T-helper 17 cell (primary cell): ENCODE measurements at places on chromosomes 7 and 10. TPM values are rescaled to one million over a fixed set of nuclear protein-coding genes. Genes with fewer than 3 reads are reported as not detected.

The FAM221A gene
- 4.8 TPM for total RNA-seq

The NRG3 gene
- total RNA-seq = not detected

The PNLIPRP2 gene
- not detected for total RNA-seq

The CNNM1 gene
- 0.15 TPM for total RNA-seq

The HNRNPA2B1 gene
- 399 TPM for total RNA-seq

The UCN3 gene
- total RNA-seq = not detected

The PCDH15 gene
- not detected for total RNA-seq

The TDRD1 gene
- 0.20 TPM for total RNA-seq

GRCh38 chr10:17077346-17077781 is 52.2 kb downstream of the CUBN start:
- no peak overlapping the region for H3K4me3 ChIP-seq
- DNase-seq = no peak
- peaks cover 3% of the 10 kb centered on the region for H3K4me1 ChIP-seq
- no peaks in the 10 kb centered on the region for H3K27me3 ChIP-seq

- peak overlapping the region; percentile 96 for H3K27ac ChIP-seq
- H3K27me3 ChIP-seq = no peaks in the 10 kb centered on the region
- peak overlapping the region; percentile 76 for H3K4me3 ChIP-seq
- DNase-seq = no peak
- H3K4me1 ChIP-seq = peaks cover 86% of the 10 kb centered on the region
Observed at GRCh38 chr10:11197266-11197712, 179.6 kb downstream of the CELF2 start.

- DNase-seq = no peak
- no peak overlapping the region for H3K4me3 ChIP-seq
- no peaks in the 10 kb centered on the region for H3K27me3 ChIP-seq
- H3K4me1 ChIP-seq = peaks cover 30% of the 10 kb centered on the region
Observed at GRCh38 chr7:17166824-17167379, 131.6 kb upstream of the AHR start.

DNA sequence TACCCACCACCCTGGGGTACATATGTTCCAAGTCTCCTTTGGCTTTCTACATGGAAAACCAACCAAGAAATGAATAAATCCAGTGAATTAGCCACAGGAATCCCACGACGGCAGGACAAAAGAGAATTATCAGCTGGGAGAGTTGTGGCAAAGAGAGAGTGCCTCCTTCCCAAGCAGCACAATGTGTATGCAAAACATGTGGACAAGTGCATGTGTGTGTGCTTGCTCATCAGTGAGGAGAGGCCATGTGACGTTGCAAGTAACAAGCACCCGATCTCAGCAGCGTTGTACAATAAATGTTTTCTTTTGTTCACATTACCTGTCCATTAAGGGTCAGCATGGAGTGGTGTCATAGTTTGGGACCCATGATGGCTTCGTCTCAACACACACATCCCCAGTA is 50.0 kb upstream of the EMX2 start:
- H3K27ac ChIP-seq = no peak overlapping the region
- peaks cover 6% of the 10 kb centered on the region for H3K4me1 ChIP-seq
- no peak overlapping the region for H3K4me3 ChIP-seq

DNA sequence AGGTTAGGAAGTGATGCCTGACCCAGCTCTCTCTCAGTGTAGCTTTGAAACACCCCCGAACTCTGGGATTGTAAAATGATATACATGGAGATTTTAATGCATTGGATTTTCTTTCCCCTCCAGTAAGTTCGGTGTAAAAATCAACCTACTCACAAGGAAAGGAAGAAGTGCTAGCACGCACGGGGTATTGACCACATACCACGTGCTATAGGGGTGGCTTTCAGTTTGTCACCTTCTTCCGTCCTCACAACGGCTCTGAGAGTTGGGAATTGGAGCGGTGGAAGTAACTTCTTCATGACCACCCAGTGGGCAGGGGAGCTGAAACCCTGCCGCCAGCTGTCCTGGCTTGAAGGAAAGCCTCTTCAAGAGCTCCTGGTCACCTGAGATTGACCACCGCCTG is 149.4 kb upstream of the PRR15 start:
- H3K4me1 ChIP-seq = peaks cover 2% of the 10 kb centered on the region
- DNase-seq = no peak
- H3K27me3 ChIP-seq = peaks cover 17% of the 10 kb centered on the region
- H3K4me3 ChIP-seq = no peak overlapping the region

DNA sequence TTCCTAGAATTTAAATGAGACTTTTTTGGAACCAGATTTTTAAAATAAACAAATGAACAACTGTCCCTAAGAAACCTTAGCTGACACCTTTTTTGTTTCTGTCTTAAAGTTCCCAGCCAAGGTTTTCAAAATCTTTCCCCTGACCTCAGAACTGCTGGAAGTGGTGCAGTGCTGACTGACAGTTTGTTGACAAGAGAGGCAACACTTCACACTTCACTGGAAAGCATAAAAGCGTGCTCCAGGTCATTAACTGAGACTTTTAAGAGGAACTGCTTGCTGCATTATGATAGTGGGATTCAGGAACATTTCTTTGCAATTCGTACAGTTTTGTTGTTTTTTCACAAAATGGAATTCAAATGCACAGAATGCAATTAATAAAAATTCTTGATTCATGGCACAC is 36.2 kb downstream of the SYPL1 start:
- H3K4me1 ChIP-seq = peaks cover 30% of the 10 kb centered on the region
- H3K27ac ChIP-seq = no peak overlapping the region
- no peaks in the 10 kb centered on the region for H3K27me3 ChIP-seq
- no peaks in the 10 kb centered on the region for H3K36me3 ChIP-seq
- no peak for DNase-seq

- DNase-seq = no peak
- no peak overlapping the region for H3K27ac ChIP-seq
- H3K27me3 ChIP-seq = no peaks in the 10 kb centered on the region
Observed at GRCh38 chr10:16795410-16796073, 21.7 kb downstream of the RSU1 start.

GRCh38 chr10:126101736-126102135 is 205.4 kb downstream of the FANK1 start:
- H3K4me3 ChIP-seq = no peak overlapping the region
- no peaks in the 10 kb centered on the region for H3K27me3 ChIP-seq
- no peaks in the 10 kb centered on the region for H3K4me1 ChIP-seq
- H3K36me3 ChIP-seq = no peaks in the 10 kb centered on the region
- DNase-seq = no peak

DNA sequence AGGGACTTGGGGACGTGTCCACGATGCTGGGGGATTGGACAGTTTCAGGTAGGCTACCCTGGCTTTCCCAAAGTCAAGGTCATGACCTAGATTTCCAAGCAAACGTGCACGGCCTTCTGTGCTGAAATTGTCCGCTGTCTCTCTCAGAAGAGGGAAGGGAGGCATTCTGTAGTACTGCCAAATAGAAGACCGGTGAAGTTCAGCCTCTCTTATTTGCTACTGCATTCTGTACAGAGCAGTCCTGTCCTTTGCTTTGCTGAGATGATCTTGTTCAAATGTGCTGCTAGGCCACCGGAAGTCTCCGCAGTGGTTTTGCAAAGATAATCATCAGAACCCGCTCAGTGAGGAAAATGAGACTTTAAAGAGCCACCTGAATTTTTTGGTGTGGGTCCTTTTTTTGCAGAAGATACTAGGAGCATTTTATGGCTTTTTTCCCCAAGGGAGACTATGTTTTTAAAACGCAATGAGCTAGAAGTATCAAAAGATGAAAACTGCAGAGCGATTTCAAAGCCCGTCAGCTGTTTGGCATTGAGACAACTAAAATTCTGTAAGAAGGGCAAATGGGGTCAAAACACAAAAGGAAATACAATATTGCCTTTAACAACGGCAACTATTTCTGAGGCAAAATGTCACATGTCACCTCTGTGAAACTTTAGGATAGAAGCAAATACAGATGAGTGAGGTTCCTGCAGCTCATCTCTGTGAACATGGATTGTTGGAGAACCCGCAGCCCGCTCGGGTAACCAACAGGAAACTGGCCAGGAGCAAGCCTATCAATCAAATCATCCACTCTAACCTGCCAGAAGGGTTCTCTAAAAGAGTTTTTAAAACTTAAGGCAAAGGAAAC is 1.3 kb upstream of the NMT2 start:
- no peaks in the 10 kb centered on the region for H3K36me3 ChIP-seq
- H3K27ac ChIP-seq = peak overlapping the region; percentile 93
- DNase-seq = peak; percentile 45
- peak overlapping the region; percentile 97 for H3K4me3 ChIP-seq
- H3K27me3 ChIP-seq = no peaks in the 10 kb centered on the region

DNA sequence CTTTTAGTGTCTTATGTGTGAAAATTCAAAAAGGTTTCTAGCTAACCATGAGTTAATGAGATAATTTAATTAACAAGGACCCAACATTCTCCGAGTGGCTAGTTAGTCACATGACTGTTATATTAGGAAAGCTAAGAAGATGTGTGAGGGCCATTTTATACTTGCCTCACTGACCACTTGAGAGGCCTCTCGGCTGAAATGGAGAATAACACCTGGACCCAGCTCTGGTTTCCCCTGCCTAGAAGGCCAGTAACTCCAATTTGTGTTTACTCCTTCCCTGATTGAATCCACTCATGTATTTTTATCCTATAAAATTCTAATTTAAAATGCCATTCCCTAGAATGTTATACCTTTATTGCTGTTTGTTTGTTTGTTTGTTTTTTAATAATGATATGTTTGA is 1091.2 kb downstream of the KCNMA1 start:
- no peaks in the 10 kb centered on the region for H3K36me3 ChIP-seq
- no peak overlapping the region for H3K27ac ChIP-seq
- no peak overlapping the region for H3K4me3 ChIP-seq
- H3K27me3 ChIP-seq = peaks cover 11% of the 10 kb centered on the region
- H3K4me1 ChIP-seq = no peaks in the 10 kb centered on the region

DNA sequence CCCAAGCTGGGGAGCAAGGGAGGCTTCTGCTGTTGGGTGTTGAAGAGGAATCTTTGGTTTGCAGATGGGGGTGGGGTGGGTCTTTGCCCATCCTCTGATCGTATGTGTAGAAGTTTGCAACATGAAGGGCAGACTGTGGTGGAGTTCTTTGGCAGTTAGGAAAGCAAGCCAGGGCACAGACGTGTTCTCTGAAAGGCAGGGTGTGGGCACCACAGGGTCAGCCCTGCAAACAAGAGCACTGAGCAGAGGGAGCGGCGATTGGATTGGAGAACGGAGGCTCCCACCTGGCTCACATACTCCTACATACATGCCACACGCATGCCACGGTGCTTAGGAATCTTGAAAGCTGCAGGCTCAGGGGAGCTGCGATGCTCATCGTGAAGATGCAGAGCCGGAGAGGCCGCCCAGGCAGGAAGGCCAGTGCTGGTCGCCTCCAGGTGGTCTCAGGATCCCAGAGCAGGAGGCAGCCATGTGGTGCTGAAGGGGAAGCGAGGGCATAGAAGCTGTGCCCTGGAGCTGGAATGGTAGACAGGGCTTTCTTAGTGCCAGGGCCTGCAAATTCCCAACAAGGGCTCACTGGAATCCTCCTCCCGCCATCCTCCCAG is 149.0 kb downstream of the MGMT start:
- DNase-seq = no peak
- peaks cover 2% of the 10 kb centered on the region for H3K36me3 ChIP-seq
- no peak overlapping the region for H3K27ac ChIP-seq

- H3K4me1 ChIP-seq = peaks cover 26% of the 10 kb centered on the region
- H3K4me3 ChIP-seq = peak overlapping the region; percentile 5
- peak overlapping the region; percentile 95 for H3K27ac ChIP-seq
- no peaks in the 10 kb centered on the region for H3K27me3 ChIP-seq
Observed at GRCh38 chr7:158760936-158761335, 56.3 kb upstream of the NCAPG2 start.

GRCh38 chr7:14734839-14735321 is 167.7 kb downstream of the DGKB start:
- no peak overlapping the region for H3K27ac ChIP-seq
- H3K4me1 ChIP-seq = peaks cover 3% of the 10 kb centered on the region
- H3K4me3 ChIP-seq = no peak overlapping the region

DNA sequence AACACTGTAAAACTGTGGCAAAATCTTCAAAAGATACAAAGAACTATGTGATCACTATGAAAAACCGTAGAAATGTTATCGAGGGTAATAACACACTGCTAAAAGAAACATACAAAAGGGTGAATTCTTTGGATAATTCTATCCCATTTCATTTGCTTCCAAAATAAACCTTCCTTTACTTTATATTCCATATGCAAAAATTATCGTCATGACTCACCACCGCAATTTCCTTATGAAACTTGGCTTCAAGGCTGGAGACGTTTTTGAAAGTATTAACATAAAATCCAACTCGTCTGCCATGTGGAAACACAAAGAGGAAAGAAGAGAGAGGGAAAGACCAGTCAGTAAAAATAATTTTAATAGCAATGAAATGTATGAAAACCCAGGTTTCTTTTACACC is 165.2 kb downstream of the AMPH start:
- H3K36me3 ChIP-seq = peaks cover 2% of the 10 kb centered on the region
- H3K4me3 ChIP-seq = no peak overlapping the region
- peaks cover 9% of the 10 kb centered on the region for H3K4me1 ChIP-seq
- H3K27ac ChIP-seq = no peak overlapping the region

- no peaks in the 10 kb centered on the region for H3K36me3 ChIP-seq
- H3K4me3 ChIP-seq = no peak overlapping the region
- no peaks in the 10 kb centered on the region for H3K4me1 ChIP-seq
- no peak overlapping the region for H3K27ac ChIP-seq
- peaks cover 26% of the 10 kb centered on the region for H3K27me3 ChIP-seq
- no peak for DNase-seq
Observed at GRCh38 chr10:77400033-77400432, 237.6 kb downstream of the KCNMA1 start.

DNA sequence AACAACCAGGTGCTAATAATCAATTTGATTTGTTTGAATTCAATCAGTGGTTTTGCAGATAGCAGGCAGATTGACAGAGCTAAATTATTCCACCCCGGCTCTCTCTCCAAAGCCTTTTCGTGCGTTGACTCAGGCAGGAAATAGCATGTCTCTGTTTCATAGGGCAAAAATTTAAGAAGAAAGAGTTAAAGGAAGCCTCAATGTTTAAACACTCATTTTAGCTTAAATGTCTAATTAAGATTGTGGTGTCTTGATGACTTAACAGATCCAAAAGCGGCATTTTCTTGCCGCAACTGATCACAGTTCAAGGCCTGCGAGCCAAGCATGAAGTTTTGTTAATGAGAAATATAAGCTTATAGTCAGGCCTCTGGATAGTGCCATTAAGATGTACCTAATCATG is 1051.1 kb upstream of the AUTS2 start:
- H3K36me3 ChIP-seq = no peaks in the 10 kb centered on the region
- DNase-seq = no peak
- H3K27me3 ChIP-seq = no peaks in the 10 kb centered on the region
- H3K4me1 ChIP-seq = no peaks in the 10 kb centered on the region

DNA sequence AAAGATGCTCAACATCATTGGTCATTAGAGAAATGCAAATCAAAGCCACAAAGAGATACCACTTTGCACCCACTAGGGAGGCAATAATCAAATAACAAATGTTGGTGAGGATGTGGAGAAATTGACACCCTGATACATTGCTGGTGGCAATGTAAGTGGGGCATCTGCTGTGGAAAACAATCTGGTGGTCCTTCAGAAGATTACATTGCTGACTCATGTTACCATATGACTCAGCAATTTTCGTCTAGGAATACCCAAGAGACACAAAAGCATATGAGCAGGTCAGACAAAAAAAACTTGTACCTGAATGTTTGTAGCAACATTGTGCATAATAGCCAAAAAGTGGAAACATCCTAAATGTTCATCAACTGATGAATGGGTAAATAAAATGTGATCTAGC is 4.9 kb upstream of the CLDN3 start:
- peaks cover 3% of the 10 kb centered on the region for H3K36me3 ChIP-seq
- peaks cover 3% of the 10 kb centered on the region for H3K4me1 ChIP-seq
- H3K27ac ChIP-seq = no peak overlapping the region
- peaks cover 48% of the 10 kb centered on the region for H3K27me3 ChIP-seq
- DNase-seq = no peak

GRCh38 chr7:121525155-121525819 is 129.2 kb upstream of the FAM3C start:
- no peak overlapping the region for H3K27ac ChIP-seq
- H3K4me3 ChIP-seq = no peak overlapping the region
- no peaks in the 10 kb centered on the region for H3K36me3 ChIP-seq
- H3K27me3 ChIP-seq = peaks cover 18% of the 10 kb centered on the region
- no peak for DNase-seq
- H3K4me1 ChIP-seq = peaks cover 2% of the 10 kb centered on the region
